ENCODE measurements at places on chromosomes 1 and 21. TPM values are rescaled to one million over a fixed set of nuclear protein-coding genes. Genes with fewer than 3 reads are reported as not detected.

RGS13 gene
- total RNA-seq, result 0.20 TPM

IGSF9 gene
- total RNA-seq, result 0.25 TPM

GPR153 gene
- 9.1 TPM for total RNA-seq

CCDC185 gene
- not detected for total RNA-seq

DNA sequence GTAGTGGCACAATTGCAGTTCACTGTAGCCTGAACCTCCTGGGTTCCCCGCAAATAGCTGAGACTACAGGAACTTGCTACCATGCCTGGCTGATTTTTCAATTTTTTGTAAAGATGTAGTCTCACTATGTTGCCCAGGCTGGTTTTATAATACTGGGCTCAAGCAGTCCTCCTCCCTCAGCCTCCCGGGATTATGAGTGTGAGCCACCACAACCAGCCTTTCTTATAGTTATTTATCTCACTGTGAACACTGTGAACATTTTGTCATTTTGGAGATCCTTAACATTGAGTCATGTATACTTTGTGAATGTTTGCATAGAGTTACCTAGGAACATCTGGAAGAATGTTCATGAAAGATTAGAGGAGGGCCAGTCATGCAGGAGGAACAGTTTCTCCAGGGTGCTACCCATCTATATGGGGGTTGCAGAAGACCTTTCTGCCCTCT is 127.1 kb upstream of the CACYBP start:
- peak; percentile 5 for DNase-seq

GRCh38 chr1:201676197-201676596 is 137.3 kb downstream of the NAV1 start:
- DNase-seq, result peak; percentile 74

DNA sequence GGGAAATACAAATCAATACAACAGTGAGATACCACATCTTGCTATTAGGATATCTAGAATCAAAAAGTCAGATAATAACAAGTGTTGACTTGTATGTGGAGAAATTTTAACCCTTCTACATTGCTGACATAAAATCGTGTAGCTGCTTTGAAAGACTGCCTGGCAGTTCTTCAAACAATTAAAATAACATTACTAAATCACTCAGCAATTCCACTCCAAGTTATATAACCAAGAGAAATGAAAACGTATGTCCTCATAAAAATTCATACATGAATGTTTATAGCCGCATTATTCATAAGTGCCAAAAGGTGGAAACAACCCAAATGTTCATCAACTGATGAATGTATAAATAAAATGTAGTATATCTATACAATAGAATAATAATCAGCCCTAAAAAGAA is 164.6 kb downstream of the RASAL2 start:
- DNase-seq, result no peak

GRCh38 chr1:161727256-161727924 is 6.0 kb downstream of the FCRLB start:
- DNase-seq, result peak; percentile 82

GRCh38 chr1:44355582-44356305 is 687 bp upstream of the ERI3 start:
- DNase-seq, result no peak

- no peak for DNase-seq
Measured at GRCh38 chr1:23366598-23366997, 3.0 kb downstream of the ZNF436 start.

DNA sequence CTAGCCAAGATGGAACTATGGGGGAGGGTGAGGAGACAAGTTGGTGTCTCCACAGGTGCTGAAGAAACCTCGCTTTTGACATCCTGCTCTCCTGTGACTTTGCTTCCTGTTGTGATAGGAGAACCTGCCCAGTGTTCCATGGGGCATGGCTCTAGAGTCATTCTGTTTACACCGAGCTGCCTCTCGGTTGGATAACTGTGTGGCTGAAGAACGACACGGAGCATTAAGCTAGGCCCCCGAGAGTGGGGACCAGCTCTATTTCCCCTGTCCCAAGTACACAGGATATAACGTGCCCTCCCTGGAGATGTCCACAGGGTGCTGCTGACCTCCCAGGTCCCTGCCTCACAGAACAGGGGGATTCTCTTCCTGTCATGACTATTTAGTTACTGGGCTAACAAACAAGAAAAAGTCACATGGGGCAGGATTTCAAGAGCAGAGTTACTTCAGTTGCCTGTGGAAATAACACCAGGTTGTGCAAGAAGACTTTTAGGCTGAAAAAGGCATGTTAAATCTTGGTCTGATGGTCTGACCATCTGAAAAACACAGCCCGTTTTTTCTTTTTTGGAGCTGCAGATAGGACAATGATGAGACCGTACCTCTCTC is 29.4 kb upstream of the PPP2R5A start:
- no peak for DNase-seq

- DNase-seq, result no peak
Measured at GRCh38 chr1:23400324-23401114, 24.0 kb downstream of the TCEA3 start.

GRCh38 chr21:44911384-44912157 is 9.1 kb downstream of the ITGB2 start:
- DNase-seq, result peak; percentile 68

Data from M059J (cell line).